ENCODE measurements at places on chromosomes 1 and 21. TPM values are rescaled to one million over a fixed set of nuclear protein-coding genes. Genes with fewer than 3 reads are reported as not detected.

Gene GPR25
- not detected for total RNA-seq

Gene YTHDF2
- total RNA-seq = 106 TPM

Gene SPRR4
- total RNA-seq = not detected

Gene BSND
- not detected for total RNA-seq

Gene NFASC
- not detected for total RNA-seq

Gene AMY1B
- total RNA-seq = not detected

Gene FBLIM1
- total RNA-seq = 25.6 TPM

Gene CALML6
- total RNA-seq = 0.59 TPM

Gene EDN2
- 0.28 TPM for total RNA-seq

Gene CBR3
- total RNA-seq = 3.1 TPM

DNA sequence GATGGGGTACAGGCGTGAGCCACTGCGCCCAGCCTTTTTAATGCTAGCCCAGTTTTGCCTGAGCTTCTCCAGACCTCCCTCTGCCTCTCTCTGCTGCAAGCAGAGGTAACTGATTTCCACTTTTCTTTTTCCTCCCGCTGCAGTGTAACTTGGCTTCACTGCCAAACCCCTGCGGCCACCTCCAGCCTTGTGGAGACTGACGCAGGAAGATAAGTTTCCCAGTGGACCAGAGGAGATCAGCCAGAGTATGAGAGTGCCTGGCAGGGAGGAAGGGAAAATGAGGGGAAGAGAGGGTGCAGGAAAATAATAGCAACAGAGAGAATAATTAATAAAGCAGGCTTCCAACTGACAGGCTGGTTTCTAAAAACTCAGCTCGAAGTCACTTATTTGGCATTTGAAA lies 143.7 kb downstream of the PCNX2 start:
- no peak overlapping the region for H3K27ac ChIP-seq
- no peaks in the 10 kb centered on the region for H3K27me3 ChIP-seq
- H3K36me3 ChIP-seq = peaks cover 5% of the 10 kb centered on the region
- no peak overlapping the region for H3K4me3 ChIP-seq
- DNase-seq = no peak

- DNase-seq = no peak
- H3K27ac ChIP-seq = no peak overlapping the region
- no peak overlapping the region for H3K4me3 ChIP-seq
- H3K27me3 ChIP-seq = no peaks in the 10 kb centered on the region
- no peaks in the 10 kb centered on the region for H3K36me3 ChIP-seq
These were observed 141.7 kb upstream of the SOD1 start for GRCh38 chr21:31517664-31518414.

DNA sequence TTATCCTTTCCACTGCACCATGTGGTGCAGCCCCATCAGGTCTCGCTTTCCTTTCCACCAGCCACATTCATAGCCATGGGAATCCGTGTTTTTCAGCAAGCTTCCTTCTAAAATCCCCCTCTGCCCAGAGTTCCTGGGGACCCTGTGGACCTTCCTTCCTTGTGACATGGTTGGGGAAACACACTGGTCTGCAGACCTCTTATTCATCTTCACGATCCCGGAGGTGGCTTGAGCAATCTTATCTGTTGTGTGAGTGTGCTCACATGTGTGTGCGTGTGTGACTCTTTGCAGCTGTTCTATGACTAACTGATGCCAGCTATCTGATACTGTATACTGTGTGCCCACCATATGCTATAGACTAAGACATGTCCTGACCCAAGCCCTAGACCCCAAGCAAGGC lies 15.6 kb upstream of the IL10 start:
- H3K4me3 ChIP-seq = no peak overlapping the region
- H3K4me1 ChIP-seq = no peaks in the 10 kb centered on the region
- peaks cover 92% of the 10 kb centered on the region for H3K27me3 ChIP-seq

- DNase-seq = no peak
- H3K27me3 ChIP-seq = no peaks in the 10 kb centered on the region
- H3K27ac ChIP-seq = no peak overlapping the region
- H3K36me3 ChIP-seq = peaks cover 12% of the 10 kb centered on the region
- peaks cover 8% of the 10 kb centered on the region for H3K4me1 ChIP-seq
These were observed 5.1 kb upstream of the HNRNPU start for GRCh38 chr1:244869364-244869827.

DNA sequence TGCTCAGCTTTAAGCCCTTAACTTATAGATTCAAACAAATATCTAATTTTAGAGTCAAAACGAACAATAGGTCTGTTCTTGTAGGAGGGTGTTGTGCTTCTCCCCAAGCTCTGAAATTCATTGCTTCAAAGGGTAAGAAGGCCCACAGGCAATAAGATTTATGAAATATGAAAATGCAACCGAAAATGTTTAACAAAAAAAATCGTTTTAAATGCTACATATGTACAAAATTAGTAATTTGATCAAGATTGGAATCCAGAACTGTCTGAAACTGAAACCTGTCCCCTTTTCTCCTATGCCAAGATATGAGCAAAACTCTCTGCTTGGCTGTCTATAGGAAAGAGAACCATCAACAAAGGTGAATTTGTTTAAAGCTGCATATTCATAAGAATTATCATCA lies 534.3 kb downstream of the PLPP3 start:
- H3K27ac ChIP-seq = no peak overlapping the region
- no peaks in the 10 kb centered on the region for H3K36me3 ChIP-seq
- no peaks in the 10 kb centered on the region for H3K27me3 ChIP-seq

DNA sequence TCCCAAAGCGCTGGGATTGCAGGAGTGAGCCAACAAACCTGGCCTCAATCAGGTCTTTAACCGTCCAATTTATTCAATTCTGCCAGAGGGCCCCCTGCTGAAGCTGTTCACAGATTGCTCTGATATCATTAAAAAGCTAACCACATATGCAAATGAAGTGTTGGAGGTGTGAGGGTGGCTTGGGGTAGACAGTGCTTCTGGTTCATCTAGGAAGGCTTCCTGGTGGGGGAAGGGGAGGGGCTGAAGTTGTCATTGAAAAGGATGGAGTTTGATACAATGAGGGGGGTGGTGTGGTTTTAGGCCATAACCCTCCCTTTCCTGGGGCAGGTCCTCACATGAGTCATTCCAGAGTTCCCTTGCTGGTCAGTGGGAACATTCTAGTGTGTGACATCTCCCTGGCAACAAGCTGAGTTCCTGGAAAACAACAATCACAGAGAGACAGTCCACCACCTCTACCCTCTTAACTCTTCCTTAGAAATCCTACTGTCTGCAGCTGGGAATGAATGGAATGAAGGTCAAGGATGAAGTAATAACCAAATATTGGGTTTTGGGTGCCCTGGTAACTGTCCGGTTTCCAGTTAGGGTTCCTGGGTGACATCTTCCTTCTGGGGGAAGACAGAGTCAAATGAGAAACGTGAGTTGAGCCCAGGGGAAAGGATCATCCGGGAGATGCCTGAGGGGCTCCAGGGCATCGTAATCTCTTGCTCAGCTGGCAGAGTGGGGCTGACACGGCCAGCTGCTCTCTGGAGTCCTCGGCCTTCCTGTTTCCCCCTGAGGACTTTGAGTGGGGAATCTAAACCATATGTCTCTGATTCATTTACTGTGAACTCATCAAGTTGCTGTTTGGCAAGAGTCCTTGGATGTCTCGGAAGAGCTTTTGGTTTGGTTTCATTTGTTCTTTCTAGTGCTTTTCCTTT lies 32.2 kb downstream of the BATF3 start:
- peak overlapping the region; percentile 59 for H3K27ac ChIP-seq
- peaks cover 9% of the 10 kb centered on the region for H3K4me1 ChIP-seq
- H3K4me3 ChIP-seq = no peak overlapping the region
- peaks cover 4% of the 10 kb centered on the region for H3K27me3 ChIP-seq
- DNase-seq = peak; percentile 44

DNA sequence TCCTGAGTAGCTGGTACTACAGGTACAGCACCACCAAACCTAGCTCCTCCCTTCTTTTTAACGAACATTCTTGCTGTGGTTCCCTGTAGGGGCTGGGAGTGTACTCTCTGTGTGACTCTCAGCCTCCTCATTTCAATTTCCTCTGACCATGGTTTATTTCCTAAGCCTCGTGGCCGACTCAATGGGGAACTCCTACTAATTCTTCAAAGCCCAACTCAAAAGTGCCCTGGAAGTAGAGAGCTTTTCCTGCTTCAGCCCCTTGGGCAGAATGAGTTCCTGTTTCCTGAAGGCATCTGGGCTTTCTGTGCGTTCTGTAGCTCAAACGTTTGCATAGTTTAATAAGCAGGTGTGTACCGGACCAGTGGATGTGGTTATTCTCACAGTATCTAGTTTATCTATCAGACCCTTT lies 70.9 kb upstream of the ACOT11 start:
- H3K27me3 ChIP-seq = peaks cover 84% of the 10 kb centered on the region
- no peaks in the 10 kb centered on the region for H3K4me1 ChIP-seq
- no peak overlapping the region for H3K27ac ChIP-seq
- H3K4me3 ChIP-seq = no peak overlapping the region

DNA sequence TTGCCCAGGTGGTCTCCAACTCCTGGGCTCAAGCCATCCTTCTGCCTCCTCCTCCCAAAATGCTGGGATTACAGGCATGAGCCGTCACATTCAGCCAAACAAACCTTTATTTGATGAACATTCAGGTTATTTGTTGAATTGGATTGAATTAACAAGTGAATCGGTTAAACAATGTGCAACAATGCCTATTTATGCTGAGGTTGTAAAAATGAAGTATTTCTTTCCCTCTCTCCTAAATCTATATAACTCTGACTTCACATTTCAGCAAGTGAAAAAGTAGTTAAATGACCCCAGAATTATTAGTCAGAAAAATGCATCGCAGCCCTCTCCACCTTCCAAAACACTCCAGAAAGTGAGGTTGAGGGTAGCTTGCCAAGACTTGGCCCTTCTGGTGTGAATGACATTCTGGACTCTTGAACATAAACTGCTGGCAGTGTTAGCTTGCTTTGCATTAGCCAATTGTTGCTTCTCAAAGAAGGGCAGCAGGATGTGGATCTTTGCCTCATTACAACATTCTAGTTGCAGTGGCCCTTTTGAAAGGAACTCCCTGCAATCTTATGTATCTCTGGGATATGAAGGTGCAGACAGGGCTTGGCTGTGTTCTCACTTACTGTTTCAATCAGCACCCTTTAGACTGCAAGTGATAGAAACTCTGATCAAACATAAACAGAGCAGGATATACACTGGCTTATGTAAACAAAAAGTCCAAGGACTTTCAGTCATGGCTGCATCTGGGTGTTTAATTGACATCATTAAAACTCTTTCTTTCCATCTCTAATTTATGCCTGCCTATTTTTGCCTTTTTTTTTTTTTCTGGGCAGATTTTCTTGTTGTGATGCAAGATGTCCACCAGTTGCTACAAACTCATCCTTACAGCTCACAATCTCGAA lies 22.4 kb downstream of the EDN2 start:
- no peak overlapping the region for H3K4me3 ChIP-seq
- peaks cover 26% of the 10 kb centered on the region for H3K27me3 ChIP-seq
- no peaks in the 10 kb centered on the region for H3K36me3 ChIP-seq
- no peak for DNase-seq

GRCh38 chr1:234486858-234487840 lies 8.2 kb upstream of the TARBP1 start:
- peak; percentile 48 for DNase-seq
- no peak overlapping the region for H3K4me3 ChIP-seq
- peaks cover 15% of the 10 kb centered on the region for H3K27me3 ChIP-seq
- H3K36me3 ChIP-seq = peaks cover 5% of the 10 kb centered on the region
- peak overlapping the region; percentile 15 for H3K27ac ChIP-seq

DNA sequence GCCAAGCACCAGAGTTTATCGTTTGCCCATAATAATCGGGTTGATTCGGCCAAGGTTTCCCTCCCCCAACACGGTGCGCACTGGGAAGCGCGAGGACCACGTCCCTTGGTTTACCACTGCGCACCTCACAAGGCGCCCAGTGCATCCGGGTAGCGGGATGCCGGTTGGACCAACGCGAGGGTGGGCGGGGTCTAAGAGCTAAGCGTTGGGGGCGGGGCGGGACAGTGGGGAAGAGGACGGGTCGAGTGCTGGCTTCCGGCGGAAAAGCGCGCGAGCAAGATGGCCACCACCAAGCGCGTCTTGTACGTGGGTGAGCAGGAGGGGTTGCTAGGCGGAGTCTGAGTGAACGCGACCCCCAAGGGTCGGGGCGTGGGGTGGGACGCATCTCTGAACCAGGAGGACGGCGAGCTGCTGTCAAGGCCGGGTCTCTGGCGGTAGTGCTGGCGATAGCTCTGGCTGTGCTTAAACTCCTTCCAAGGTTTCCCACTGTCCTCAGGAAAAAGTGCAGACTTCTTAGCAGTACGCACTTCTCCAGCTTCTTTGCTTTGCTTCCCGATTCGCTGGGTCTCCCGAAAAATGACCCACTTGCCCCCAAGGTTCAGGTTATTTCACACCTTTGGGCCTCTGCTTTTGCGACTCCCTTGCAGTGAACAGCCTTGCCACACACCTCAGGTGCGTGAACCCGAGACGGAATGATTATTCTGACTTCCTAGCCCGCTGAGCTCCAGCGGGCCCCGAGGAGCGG lies at the start of gene PPIE:
TSS of gene PPIE (plus strand) at position 261 of the 745 bp plus-strand sequence. CDS start at position 280, 19 bp downstream.
- peaks cover 38% of the 10 kb centered on the region for H3K27me3 ChIP-seq
- H3K27ac ChIP-seq = peak within 1 kb of the TSS; percentile 84
- peaks cover 12% of the 10 kb centered on the region for H3K4me1 ChIP-seq
- peak; percentile 88 for DNase-seq

- DNase-seq = no peak
- no peak overlapping the region for H3K27ac ChIP-seq
- no peaks in the 10 kb centered on the region for H3K36me3 ChIP-seq
- no peak overlapping the region for H3K4me3 ChIP-seq
These were observed 214.2 kb downstream of the RERE start for GRCh38 chr1:8603220-8603616.

GRCh38 chr1:33256221-33256470 lies 146 bp upstream of the ZNF362 start:
- H3K4me1 ChIP-seq = peaks cover 25% of the 10 kb centered on the region
- no peak for DNase-seq
- no peak overlapping the region for H3K27ac ChIP-seq

- H3K4me3 ChIP-seq = no peak overlapping the region
- peak overlapping the region; percentile 86 for H3K27ac ChIP-seq
- H3K27me3 ChIP-seq = no peaks in the 10 kb centered on the region
- peaks cover 69% of the 10 kb centered on the region for H3K4me1 ChIP-seq
- no peak for DNase-seq
These were observed 163.5 kb downstream of the TOMM20 start for GRCh38 chr1:234965111-234965510.

- no peaks in the 10 kb centered on the region for H3K36me3 ChIP-seq
- H3K27me3 ChIP-seq = no peaks in the 10 kb centered on the region
- peaks cover 17% of the 10 kb centered on the region for H3K4me1 ChIP-seq
- no peak for DNase-seq
- no peak overlapping the region for H3K27ac ChIP-seq
These were observed 144.0 kb upstream of the ADGRL4 start for GRCh38 chr1:79150576-79150975.

GRCh38 chr21:41564871-41565274 lies 56.9 kb upstream of the TMPRSS2 start:
- peaks cover 40% of the 10 kb centered on the region for H3K4me1 ChIP-seq
- peak overlapping the region; percentile 75 for H3K27ac ChIP-seq
- peak overlapping the region; percentile 3 for H3K4me3 ChIP-seq
- DNase-seq = peak; percentile 35

DNA sequence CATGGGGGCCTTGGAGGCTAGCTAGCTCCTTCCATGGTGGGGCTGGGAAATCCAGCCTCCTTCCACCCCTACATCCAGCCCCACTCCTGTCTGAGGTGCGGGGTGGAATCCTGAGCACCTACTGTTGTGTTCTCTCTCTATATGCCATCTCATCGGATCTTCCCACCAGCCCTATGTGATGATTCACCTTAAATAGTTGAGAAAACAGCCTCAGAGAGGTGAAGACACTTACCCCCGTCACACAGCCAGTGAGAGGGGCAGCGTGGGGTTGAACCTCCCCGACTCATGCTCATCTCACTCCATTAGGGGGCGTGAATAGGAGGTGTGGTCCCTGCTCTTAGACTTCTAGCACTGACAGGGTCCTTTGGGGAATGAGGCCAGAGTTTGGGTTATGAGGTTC lies 31.0 kb upstream of the ACTL8 start:
- H3K27me3 ChIP-seq = peaks cover 65% of the 10 kb centered on the region
- no peaks in the 10 kb centered on the region for H3K36me3 ChIP-seq
- no peak overlapping the region for H3K4me3 ChIP-seq
- no peak for DNase-seq
- no peaks in the 10 kb centered on the region for H3K4me1 ChIP-seq
